ENCODE measurements at places on chromosomes 3 and 15. TPM values are rescaled to one million over a fixed set of nuclear protein-coding genes. Genes with fewer than 3 reads are reported as not detected.

The ISLR gene
- total RNA-seq: 77.5 TPM

DNA sequence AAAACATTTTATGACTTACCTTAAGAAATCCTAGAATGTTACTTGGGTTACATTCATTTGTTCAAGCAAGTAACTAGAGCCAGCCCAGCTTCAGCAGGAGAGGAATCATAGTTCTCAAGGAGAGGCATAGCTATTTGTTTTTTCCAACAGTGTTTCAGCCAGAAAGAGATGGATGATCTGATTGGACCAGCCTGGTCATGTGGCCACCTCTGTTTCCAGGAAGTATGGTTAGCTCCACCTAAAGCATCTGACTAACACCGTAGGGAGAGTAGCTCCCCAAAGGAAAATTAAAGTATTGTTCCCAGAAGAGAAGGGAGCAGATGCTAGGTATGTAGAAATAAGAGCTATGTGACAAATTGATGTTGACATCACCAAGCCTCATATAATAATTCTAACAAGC, 417.1 kb downstream of the TAFA4 start:
- no peaks in the 10 kb centered on the region for H3K27me3 ChIP-seq
- no peak overlapping the region for H3K27ac ChIP-seq
- H3K4me3 ChIP-seq: no peak overlapping the region
- H3K4me1 ChIP-seq: no peaks in the 10 kb centered on the region

DNA sequence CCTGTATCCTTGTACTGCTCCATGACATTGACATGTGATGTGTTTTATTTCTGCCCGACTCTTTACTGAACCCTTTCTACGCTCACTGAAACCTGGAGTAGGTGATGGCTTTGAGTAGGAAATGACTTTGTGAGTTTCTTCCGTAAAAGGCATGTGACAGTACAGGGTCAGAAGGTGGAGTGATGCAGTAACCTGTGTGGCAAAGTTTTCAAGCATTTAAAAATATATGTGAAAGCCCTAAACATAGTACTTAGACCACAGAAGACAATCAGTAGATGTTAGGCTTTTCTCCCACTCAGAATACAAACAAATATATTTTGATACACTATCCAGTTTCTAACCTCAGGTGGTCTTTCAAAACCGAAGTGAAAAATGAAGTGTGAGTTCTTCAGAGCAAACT, 31.3 kb upstream of the SACM1L start:
- H3K27ac ChIP-seq: no peak overlapping the region
- H3K27me3 ChIP-seq: no peaks in the 10 kb centered on the region
- no peaks in the 10 kb centered on the region for H3K36me3 ChIP-seq
- DNase-seq: no peak
- peaks cover 32% of the 10 kb centered on the region for H3K4me1 ChIP-seq

- H3K27me3 ChIP-seq: no peaks in the 10 kb centered on the region
- peak within 1 kb of the TSS; percentile 84 for H3K4me3 ChIP-seq
- H3K4me1 ChIP-seq: peaks cover 28% of the 10 kb centered on the region
- DNase-seq: peak; percentile 99
- peak within 1 kb of the TSS; percentile 49 for H3K27ac ChIP-seq
Measured at GRCh38 chr3:52197842-52198625, at the start of gene ALAS1. Gene ALAS1 (plus strand): TSS chr3:52198160. CDS start chr3:52199242, 1,082 bp downstream.
